D341Med (cell line): ENCODE measurements at places on chromosomes 7 and 10.
A peak's percentile ranks its signal among the peaks of the same experiment; 100 is the strongest.

- DNase-seq, result peak; percentile 46
Measured at GRCh38 chr7:6615723-6616555, 529 bp downstream of the ZNF853 start.

- no peak for DNase-seq
Measured at GRCh38 chr10:83820033-83820432, 319.3 kb upstream of the GHITM start.

DNA sequence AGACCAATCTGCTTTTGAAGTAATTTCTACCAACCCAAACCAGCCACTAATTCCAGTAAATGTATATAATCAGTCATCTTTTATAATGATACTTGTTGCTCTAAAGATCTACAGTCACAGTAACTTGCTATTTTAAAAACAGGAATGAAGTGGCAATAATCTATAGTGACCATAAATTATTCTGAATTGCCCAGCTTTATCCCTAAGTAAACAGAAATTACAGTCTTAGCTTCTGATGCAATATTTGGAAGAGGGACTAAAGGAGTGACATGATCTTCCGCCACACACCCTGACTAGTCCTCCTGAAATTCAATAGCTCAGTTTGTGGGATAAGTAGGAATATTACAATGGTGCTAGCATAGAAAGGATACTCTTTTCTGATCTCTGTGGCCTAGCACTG is 96.1 kb downstream of the ATE1 start:
- no peak for DNase-seq

- no peak for DNase-seq
Measured at GRCh38 chr10:62796896-62797295, 7.6 kb upstream of the ADO start.

- peak; percentile 94 for DNase-seq
Measured at GRCh38 chr7:143263266-143264195, at the start of gene GSTK1. GSTK1 (plus strand) TSS chr7:143263441; CDS start chr7:143263514, 73 bp downstream.

DNA sequence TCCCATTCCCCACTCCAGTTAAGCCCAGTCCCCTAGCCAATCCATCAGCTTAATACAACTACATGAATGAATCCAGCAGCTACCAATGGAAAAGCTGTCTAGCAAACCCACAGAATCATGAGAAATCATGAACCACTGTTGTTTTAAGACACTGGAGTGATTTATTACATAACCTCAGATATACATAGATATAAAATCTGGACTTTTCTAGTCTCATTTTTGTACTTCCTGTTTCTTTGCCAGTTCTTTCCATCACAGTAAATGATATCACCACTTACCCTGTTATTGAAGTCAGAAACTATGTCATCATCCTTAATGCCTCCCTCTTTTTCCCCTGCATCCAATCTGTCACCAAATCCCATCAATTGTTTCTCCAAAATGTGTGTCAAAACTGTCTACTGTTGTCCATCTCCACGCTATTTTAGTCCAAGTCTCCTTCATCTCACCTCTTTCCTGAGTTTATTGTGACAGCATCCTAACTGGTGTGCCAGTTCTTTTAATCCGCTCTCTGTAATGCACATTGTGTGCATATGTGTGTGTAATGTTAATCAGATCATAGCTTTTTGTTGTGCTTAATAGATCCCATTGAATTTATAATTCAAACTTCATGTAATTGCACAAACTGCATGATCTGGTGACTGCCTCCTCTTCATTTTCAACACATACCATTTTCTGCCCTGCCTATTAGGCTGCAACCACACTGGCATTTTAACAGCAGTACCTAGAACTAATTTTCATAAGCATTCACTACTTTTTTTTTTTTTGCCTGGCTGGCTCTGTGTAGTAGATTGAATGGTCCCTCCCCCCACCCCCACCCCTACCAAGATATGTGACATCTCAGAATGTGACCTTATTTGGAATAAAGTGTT is 56.0 kb downstream of the MKLN1 start:
- peak; percentile 38 for DNase-seq

DNA sequence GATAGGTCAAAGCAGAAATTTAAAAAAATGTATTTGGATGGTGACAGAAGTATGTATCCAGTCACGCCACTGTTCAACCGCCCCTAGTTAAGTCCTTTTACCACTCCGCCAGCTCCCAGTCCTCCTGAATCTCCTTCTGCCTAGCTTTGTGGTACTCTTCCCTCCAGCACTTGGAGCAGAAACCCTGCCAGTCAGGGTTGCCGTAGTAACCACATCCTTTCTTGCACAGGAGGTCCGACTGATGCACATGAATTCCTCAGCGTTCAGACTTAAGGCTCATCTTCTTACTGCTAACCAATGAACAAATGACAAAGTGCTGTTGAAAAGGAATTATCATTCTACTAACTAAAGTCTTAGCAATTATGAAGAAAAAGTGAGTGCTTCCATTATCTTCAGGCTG is 175.3 kb upstream of the KCTD7 start:
- DNase-seq, result no peak
